Activated CD8-positive, alpha-beta memory T cell treated with anti-CD3 and anti-CD28 coated beads for 24 hours (primary cell): ENCODE measurements at places on chromosomes 2 and 18.

DNA sequence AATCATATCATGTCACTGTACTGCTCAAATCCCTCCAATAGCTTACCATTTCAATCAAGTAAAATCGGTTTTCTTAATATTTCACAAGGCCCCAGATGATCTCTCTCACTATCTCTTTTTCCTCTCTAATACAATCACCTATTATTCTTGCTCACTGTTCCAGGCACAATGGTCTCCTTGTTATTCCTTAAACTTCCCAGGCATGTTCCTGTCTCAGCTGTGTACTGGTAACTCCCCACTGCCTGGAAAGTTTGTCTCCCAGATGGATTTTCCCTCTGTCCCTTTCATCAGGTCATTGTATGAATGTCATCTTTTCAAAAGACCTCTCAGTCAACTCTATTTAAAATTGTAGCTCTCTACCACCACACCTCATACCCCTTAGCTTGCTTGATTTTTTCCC is 30.7 kb upstream of the FANCL start:
- no peak for DNase-seq

- DNase-seq = no peak
Measured at GRCh38 chr2:201806442-201807170, at the start of gene CDK15. Gene CDK15, plus strand, starts transcription at chr2:201806537. Its CDS starts 128 bp downstream, at chr2:201806665.

GRCh38 chr2:221517696-221518151 is 54.4 kb downstream of the EPHA4 start:
- DNase-seq = peak; percentile 79

DNA sequence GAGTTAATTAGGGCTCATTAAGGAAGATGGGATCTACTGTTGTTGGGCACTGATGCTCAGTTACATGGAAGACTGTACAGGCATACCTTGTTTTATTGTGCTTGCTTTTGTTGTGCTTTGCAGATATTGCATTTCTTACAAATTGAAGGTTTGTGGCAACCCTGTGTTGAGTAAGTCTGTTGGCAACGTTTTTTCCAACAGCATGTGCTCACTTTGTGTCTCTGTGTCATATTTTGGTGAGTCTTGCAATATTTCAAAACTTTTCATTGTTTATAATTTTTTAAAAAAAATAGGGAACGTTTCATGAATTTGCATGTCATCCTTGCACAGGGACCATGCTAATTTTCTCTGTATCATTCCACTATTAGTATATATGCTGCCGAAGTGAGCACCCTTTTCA is 15.6 kb downstream of the PHLPP1 start:
- DNase-seq = no peak

- DNase-seq = no peak
Measured at GRCh38 chr2:70832386-70832785, 3.2 kb downstream of the CD207 start.

DNA sequence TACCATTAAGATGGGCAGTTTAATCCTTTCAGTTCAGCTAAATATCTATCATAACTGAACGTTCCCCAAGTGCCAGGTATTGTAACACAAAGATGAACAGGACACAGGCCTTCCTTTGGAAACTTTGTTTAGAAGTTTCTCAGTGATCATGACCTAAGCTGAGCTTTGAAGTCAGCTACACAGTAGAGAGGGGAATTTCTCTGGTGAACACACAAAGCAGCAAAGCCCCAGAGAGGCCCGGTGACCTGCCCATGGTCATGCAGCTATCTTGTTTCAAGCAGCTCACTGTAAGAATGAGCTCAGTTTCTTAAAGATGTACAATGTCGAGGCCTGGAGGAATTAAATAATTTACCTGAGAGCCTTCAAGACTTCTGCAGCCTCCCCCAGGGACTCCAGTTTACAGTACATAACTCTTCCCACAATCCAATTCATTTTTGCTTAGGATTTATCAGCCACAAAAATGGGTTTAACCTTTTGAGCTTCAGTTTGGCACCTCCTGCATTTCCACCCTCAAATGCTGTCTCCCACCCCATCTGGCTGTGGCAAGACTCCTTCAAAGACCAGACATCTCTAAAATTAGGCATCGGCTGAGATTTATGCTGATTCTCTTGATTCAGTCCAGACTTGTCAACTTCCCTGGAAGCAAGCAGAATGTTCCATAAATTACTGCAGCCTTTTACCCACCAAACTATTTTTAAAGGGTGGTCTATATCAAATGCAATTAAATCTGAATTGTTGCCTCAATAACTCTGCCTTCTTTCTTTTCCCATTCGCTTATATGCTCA is 325.6 kb downstream of the TXNL1 start:
- DNase-seq = no peak

- no peak for DNase-seq
Measured at GRCh38 chr2:26969077-26969844, 1.2 kb upstream of the MAPRE3 start.

GRCh38 chr2:163626639-163627109 is 109.1 kb downstream of the FIGN start:
- DNase-seq = no peak

DNA sequence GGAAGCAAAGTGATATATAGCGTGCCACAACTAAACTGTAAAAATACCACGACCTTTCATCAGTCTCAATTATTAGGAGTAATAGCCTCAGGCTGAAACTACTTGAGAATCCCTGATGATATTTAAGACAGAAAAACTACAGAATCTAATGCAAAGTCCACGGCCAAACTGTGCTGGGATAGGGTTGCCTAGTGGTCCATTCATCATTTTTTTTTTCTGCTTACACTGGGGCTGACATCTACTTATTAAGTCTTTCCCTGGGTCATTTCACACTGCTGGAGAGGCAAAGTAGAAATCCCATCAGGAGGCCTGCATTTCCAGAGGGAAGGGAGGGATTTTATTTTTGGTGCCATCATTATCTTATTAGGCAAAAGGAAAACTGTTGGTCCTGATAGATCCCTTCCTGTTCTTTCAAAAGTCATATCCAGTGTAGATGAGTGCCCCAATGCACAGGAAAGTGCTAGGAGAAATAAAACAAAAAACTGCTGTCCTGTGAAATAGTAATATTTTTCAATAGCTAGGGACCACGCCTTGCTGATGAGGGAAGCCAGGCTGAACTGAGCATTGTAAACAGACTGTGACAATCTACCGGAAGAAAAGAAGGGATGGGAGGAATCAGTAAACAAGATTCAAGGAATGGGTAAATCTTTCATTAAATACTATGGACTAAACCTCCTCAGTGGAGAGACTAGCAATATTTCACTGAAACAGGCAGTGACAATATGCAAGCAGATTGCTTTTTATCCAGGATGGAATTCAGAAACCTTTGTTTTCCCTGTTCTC is 644.3 kb downstream of the IRS1 start:
- DNase-seq = no peak

GRCh38 chr2:128392207-128392606 is 73.5 kb upstream of the HS6ST1 start:
- no peak for DNase-seq

- no peak for DNase-seq
Measured at GRCh38 chr2:207854484-207855440, 85.1 kb upstream of the FZD5 start.

- no peak for DNase-seq
Measured at GRCh38 chr2:156158808-156159207, 173.7 kb downstream of the NR4A2 start.

DNA sequence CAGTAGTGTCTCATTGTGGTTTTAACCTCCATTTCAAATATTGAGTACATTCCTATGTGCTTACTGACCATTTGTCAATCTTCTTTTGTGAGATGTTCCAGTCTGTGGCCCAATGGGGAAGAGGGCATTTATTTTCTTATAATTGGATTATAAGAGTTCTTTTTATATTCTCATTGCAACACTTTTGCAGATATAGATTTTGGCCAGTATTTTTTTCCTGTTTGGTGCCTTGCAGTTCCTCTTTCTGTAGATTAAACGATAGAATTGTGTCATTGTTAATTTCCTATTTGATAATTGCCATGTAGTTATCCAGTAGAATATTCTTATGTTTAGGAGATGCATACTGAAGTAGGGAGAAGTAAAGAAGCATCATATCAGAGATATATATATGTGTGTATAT is 56.4 kb upstream of the CYTIP start:
- no peak for DNase-seq

GRCh38 chr2:159232456-159233170 is 53.9 kb downstream of the WDSUB1 start:
- DNase-seq = no peak

- DNase-seq = no peak
Measured at GRCh38 chr2:236955521-236956030, 130.1 kb upstream of the COPS8 start.

GRCh38 chr2:73063909-73064875 is 7.3 kb downstream of the SFXN5 start:
- no peak for DNase-seq

DNA sequence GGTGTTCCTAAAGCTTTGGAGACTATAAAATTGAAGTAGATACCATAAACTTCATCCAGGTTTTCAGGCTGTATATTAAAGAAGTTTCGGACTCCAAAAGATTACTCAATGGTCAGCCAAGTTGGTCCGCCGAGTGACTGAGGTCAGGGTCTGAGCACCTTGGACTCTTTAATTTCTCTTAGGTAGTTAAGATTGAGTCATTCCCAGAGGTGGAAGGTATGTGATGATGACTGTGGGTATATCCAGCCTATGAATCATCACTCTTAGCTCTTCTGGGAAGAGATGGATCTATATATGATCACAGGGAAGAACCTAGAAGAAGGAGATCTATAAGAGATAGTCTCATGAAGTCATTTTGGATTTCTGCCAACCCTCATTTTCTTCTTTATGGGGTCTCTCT is 3.3 kb downstream of the ITGA6 start:
- DNase-seq = no peak

DNA sequence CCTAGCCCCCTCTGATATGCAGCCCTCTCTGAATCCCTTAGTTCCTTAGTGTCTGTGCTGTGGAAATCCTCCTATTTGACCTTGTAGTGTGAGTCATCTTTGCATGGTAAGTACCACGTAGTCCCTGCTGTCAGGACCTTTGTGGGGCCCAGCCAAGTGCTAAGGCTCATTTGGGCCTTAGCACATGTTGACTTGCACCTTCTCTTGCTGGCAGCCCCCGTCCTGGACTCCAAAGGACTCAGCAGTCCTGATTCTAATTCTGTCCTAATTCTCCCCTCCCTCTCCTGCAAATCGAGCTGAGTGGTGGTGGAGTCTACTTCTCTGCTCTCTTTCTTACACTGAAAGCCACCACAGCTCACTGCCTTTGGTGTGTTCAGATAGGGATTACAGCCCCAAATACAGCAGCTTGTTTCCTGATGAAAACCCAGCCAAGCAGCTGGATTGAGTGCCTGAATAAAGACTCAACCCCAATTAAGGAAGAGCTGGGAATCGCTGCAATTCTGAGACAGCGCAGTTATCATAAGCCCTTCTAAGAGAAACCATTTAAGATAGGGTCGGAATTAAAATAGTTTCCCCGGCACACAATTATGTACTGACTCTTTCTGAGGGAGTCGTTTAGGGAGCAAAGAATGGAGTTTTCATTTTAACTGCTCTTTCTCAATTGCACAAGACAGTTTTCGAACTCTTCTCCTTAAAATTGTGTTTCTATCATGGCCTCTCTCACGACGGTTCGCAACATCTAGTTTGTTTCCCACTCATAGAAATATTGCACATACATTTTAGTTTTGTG is 215.6 kb upstream of the TNP1 start:
- no peak for DNase-seq

DNA sequence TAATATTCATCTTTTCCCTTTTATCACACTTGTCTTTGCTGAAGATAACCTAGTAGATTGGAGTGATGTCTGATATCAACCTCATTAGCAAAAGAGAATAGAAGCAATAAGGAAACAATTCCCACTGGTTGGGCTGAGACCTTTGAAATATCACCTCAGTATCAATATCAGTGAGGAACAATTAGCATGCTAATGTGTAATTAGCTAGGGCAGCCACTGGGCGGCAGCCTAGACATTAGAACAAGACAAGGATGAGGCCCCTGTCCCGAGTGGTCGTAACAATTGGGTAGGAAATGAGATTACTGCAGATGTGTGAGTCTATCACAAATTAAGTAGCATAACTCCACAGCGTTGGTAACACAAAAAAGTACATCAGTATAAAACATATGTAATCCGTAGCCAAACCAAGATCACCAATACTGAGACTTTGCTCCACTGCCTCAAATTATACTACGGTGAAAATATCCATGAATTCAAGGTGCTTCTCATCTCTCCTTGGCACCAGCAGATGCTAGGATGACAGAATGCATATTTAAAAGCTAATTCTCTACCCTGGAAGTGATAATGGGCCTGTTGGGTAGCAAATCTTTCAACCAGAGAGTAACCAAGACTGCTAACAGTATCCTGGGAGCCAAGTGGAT is 99.1 kb downstream of the ALPK2 start:
- DNase-seq = peak; percentile 84

DNA sequence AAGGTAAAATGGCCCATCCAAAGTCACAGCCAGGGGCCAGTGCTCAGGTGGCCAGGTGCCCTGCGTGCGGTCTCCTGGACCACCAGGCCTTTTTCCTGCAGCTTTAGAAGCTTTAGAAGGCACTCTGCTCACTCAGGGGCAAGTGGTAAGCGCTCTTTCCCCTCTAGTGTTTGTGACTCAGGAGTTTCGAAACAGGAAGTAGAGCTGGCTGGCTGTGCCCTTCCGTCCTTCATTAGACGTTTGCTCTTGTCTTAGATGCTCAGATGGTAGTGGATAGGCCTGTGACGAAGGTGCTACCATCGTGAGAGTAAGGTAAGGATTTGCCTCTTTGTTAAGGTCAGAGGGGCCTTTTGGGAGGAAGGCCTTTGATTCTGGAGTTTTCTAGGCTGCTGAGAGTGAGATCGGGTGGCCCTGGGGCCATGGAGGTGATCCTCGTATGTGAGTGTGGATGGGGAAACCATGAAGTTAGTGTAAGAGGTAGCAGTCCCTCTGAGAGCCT is at the start of gene CASP8:
CASP8 (plus strand) TSS at position 235 of the 499 bp plus-strand sequence. CDS start 5,951 bp downstream, outside the sequence.
- DNase-seq = peak; percentile 83

- DNase-seq = no peak
Measured at GRCh38 chr2:219512524-219513216, 1.6 kb upstream of the ASIC4 start.

- DNase-seq = no peak
Measured at GRCh38 chr2:55038428-55038827, 11.8 kb downstream of the RTN4 start.

GRCh38 chr2:86825036-86825692 is 34.5 kb upstream of the CD8A start:
- DNase-seq = no peak

GRCh38 chr18:60090170-60090569 is 190.4 kb downstream of the PMAIP1 start:
- no peak for DNase-seq

DNA sequence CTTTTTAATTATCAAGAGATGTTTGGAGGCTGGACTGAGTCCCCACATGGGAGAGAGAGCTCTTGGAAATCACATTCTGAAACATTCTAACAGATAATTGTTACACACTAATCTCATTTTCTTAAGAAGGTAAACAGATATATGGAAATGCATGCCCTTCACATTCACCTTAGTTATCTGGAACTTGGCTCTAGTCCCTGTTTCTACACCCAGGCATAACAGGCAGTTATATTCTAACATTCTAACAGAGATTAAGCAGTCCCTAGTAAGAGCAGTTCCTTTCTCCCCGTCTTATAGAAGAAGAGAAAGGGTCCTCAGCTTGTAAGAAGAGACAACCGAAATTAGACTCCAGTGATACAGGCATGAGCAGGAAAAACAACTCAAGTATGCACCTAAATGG is 385.4 kb downstream of the SOX11 start:
- no peak for DNase-seq
